ENCODE measurements at places on chromosomes 6 and 20.
A peak's percentile ranks its signal among the peaks of the same experiment; 100 is the strongest.

GRCh38 chr20:37914672-37915433, 11.9 kb downstream of the VSTM2L start:
- DNase-seq = peak; percentile 28

DNA sequence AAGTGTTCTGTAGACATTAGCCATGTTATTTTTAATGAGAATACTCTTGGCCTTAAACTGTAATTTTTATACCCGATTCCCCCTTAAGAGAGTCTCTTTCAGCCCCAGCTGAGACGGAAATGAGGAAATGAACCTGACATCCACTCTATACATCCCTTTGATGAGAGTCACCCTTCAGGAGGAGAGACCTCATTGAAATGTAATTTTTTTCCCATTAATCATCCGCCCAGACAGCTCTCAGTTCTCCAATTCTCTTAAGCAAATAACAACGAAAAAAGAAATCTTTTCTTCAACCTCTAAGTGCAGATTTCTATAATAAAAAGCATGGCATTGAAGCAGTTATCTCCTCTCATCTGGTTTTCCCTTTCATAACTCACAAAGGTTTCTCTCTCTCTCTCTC, 243.8 kb upstream of the PMEPA1 start:
- no peak for DNase-seq

DNA sequence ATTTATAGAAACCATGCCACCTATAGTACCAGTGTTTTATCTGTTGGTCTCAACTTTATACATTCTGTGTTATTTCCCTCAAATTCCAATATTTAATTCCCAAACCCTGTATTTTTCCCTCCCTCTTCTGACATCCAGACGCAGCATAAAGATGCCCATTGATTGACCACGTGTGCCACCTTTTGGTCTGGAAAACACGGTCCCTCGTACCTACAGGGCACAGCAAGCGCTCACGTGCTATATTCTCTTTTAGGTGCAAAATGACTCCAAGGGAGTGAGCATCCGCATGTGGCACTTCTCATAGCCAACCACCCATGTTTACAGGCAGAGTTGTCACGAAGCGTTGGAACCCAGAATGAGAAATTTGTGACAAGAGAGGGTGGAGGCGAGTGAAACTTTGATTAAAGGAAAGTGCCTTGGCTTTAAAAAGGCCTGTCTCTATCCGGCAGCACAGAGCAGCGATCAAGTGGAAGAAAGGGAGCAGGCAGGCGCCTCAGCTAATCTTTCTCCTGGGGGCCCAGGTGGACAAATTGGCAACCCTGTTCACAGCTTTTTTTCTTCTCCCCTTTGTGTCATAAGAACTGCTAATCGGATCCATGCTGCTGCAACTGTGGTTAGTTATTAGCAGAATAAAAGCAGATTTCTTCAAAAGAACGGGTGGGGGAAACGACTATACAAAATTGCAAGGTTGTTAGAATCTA, 225.9 kb downstream of the TMEM242 start:
- DNase-seq = no peak

GRCh38 chr20:41040855-41041254, 12.2 kb downstream of the TOP1 start:
- DNase-seq = no peak

- DNase-seq = no peak
These were observed 39.0 kb upstream of the ECHDC1 start for GRCh38 chr6:127382413-127382812.

GRCh38 chr6:108998485-108998884, 96.2 kb downstream of the SESN1 start:
- DNase-seq = no peak

GRCh38 chr20:50821257-50821921, 26.5 kb downstream of the BCAS4 start:
- DNase-seq = no peak

GRCh38 chr6:63774961-63775360, 139.4 kb downstream of the PHF3 start:
- no peak for DNase-seq

DNA sequence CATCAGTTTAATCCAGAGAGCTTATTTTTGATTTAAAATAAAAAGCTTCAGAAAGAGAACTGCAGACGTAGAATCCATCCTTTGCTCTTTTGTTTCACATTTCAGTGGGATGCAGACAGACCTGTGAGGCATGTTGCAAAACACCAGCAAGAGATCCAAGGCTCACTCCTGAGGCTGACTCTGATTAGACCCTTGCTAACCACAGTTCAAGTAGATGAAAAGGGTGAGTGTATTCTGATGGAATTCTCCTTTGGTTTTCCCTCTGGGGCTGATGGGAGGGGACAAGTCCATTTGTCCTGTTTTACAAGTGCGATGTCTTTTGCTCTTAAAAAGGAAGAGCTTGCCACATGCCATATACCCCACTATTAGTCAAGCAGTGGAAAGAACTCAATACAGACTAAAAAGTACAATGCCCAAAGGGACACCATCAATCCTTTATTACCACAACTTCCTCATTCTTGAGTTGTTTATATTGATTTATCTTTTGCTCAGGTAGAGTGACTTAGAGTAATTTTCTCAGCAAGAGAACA, 772.7 kb downstream of the MAFB start:
- no peak for DNase-seq

DNA sequence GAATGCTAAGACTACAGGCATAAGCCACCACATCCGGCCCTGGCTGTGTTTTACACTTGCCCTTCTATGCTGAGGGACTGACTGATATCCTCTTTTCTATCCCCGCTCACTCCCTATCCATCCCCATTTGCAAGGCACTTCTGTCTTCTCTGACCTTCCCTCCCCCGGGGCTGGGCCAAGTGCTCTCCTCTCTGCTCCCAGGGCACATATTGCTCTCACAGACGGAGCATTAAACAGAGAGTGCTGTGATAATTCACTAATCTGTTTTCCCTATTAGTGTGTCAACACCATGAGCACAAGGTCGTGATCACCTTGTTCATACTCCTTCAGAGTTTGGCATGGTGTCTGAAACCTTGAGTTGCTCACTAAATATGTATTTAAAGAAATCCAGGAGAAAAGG, 9.0 kb upstream of the SLC2A12 start:
- no peak for DNase-seq

DNA sequence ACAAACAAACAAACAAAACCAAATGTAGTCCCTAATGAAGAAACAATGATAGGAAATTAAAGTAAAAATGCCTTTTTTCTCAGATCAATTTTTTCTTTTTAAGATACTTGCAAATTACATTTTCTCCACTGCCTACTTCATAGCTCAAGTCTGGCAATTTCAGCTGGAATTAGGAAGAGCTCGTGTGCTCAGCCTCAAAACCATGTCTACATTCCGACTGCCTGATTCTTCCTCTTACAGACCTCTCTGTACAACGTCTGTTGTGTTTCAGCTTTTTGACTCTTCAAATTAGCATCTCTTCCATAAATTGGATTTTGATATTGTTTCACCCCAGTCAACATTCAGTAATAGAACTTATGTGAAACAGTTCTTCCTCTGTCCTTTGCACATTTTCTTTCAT, 9.3 kb upstream of the EDN1 start:
- DNase-seq = no peak

GRCh38 chr6:147909640-147910039, 401.1 kb downstream of the SAMD5 start:
- no peak for DNase-seq

GRCh38 chr6:95286874-95287273, 290.5 kb upstream of the MANEA start:
- no peak for DNase-seq

DNA sequence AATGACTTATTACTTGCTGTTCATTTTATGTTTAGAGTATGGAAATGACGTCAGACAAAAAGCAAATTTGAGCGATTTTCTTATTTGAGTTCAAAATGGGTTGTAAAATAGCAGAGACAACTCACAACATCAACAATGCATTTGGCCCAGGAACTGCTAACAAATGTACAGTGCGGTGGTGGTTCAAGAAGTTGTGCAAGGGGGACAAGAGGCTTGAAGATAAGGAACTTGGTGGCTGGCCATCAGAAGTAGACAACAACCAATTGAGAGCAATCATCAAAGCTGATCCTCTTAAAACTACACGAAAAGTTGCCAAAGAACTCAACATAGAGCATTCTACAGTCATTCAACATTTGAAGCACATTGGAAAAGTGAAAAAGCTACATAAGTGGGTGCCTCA, 43.8 kb downstream of the REV3L start:
- DNase-seq = no peak

- no peak for DNase-seq
These were observed 22.3 kb downstream of the RPRD1B start for GRCh38 chr20:38055848-38056247.

- DNase-seq = no peak
These were observed 78.3 kb downstream of the CD109 start for GRCh38 chr6:73774311-73774774.

GRCh38 chr6:20162515-20162914, 49.8 kb downstream of the MBOAT1 start:
- DNase-seq = no peak

- DNase-seq = no peak
These were observed 991.0 kb downstream of the KIF16B start for GRCh38 chr20:15582146-15582760.

GRCh38 chr6:30113841-30114240, 951 bp upstream of the TRIM31 start:
- DNase-seq = no peak

All from SHP77 (cell line).